ENCODE measurements at places on chromosomes 7 and 10. TPM values are rescaled to one million over a fixed set of nuclear protein-coding genes. Genes with fewer than 3 reads are reported as not detected.

The TUBAL3 gene
- not detected for total RNA-seq

The FAM25G gene
- not detected for total RNA-seq

The SH2D4B gene
- 1.4 TPM for total RNA-seq

The REEP3 gene
- 24.5 TPM for total RNA-seq

The STAG3 gene
- total RNA-seq, result 0.78 TPM
